Activated CD8-positive, alpha-beta T cell treated with anti-CD3 and anti-CD28 coated beads, Interleukin-2, amount 10 ng/mL, durations not matched to agents 7 days and 5 days (primary cell): ENCODE measurements at places on chromosomes 1 and 21.

- DNase-seq = no peak
Observed at GRCh38 chr1:108850929-108851328, 6.0 kb downstream of the AKNAD1 start.

GRCh38 chr1:56508523-56508983 is 70.8 kb downstream of the PLPP3 start:
- DNase-seq = no peak

DNA sequence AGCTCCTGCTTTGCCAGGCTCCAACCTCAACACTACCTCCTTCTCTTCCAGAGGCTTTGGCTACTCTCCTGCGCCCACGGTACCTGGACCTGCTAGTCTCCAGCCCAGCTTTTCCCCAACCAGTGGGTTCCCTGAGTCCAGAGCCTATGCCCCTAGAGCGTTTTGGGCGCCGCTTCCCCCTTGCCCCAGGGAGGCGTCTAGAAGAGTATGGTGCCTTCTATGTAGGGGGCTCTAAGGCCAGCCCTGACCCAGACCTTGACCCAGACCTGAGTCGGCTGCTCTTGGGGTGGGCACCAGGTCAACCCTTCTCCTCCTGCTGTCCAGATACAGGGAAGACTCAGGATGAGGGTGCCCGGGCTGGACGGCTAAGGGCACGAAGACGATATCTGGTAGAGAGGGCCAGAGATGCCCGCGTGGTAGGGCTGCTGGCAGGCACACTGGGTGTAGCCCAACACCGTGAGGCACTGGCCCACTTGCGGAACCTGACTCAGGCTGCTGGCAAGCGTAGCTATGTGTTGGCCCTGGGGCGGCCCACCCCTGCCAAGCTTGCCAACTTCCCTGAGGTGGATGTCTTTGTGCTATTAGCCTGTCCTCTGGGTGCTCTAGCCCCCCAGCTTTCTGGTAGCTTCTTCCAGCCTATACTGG is 1.6 kb downstream of the DPH2 start:
- DNase-seq = no peak

DNA sequence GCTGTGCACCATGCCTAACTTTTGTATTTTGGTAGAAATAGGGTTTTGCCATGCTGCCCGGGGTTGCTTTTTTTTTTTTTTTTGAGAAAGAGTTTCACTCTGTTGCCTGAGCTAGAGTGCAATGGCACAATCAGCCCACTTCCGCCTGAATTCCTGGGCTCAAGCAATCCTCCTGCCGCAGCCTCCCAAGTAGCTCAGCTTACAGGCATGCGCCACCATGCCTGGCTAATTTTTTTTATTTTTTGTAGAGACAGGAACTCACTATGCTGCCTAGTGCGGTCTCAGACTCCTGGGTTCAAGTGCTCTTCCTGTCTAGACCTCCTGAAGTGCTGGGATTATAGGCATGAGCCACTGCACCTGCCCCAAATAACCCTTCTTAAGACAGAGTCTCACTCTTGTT is 153.5 kb downstream of the SLC45A1 start:
- DNase-seq = no peak

GRCh38 chr1:85319491-85319890 is 43.1 kb upstream of the BCL10 start:
- no peak for DNase-seq

DNA sequence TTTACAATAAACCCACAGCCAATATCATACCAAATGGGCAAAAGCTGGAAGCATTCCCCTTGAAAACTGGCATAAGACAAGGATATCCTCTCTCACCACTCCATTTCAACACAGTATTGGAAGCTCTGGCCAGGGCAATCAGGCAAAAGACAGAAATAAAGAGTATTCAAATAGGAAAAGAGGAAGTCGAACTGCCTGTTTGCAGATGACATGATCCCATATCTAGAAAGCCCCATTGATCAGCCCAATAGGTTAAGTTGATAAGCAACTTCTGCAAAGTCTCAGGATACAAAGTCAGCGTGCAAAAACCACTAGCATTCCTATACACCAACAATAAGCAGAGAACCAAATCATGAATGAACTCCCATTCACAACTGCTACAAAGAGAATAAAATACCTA is 235.5 kb downstream of the DPYD start:
- DNase-seq = no peak

- no peak for DNase-seq
Observed at GRCh38 chr21:23542097-23542496, 2065.2 kb downstream of the MRPL39 start.

- peak; percentile 63 for DNase-seq
Observed at GRCh38 chr1:159197561-159198557, 6.8 kb upstream of the ACKR1 start.
